Globus pallidus (tissue), 1 donor: ENCODE measurements at places on chromosomes 4 and X.

DNA sequence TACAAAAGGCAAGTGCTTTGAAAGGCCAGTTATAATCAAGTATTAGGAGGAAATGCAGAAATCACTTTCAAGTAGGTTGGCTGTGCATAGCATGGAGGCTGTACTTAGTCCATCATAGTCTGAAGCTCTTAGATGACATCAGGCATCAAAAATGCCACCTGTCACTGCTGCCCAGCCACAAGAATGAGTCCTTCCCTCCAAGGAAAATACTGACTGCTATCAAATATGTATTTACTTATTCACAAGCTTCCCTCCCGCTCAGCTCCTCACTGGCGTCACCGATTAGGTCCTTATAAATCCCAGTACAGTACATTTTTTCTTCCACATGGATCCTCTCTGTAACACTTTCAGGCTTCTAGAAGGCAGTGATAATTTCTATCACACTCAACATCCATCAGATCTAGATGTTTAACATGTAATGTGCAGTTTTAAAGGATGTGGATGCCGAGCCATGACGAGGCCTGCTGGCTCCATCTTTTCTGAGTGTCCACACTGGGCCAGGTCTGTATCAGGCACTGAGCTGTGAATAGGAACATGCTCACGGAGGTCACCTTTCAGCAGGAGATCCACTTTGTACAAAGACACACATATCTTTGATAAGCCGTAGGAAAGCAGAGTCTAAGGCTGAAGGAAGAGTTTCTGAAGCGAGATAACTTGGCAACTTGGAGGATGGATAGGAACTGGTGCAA is 121.9 kb downstream of the PALLD start:
- DNase-seq, result no peak

GRCh38 chr4:87025614-87026041 is 90.8 kb downstream of the AFF1 start:
- no peak for DNase-seq

- peak; percentile 74 for DNase-seq
Observed at GRCh38 chr4:80196259-80196921, 913 bp upstream of the PRDM8 start.

DNA sequence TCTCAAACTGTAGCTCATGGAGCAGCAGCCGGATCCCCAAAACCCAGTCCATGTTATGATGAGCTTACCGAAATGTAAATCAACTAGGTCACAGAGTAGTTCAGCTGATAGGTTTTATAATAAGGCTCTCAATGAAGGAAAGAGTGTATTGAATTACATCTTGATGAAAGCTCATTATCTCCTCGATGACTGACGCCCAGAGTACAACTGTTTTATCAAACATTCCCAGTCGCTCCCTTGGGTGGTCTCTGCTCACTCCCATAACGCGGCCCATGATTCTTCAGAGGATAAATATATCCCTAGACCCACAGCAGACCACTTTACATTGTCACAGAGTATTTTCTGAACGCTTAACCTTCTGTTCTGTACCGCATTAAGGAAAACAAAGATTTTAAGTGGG is 452.3 kb upstream of the GALNT7 start:
- DNase-seq, result no peak

GRCh38 chr4:126273746-126274145 is 959.0 kb downstream of the FAT4 start:
- DNase-seq, result no peak
